ENCODE measurements at places on chromosomes 5 and 9.

DNA sequence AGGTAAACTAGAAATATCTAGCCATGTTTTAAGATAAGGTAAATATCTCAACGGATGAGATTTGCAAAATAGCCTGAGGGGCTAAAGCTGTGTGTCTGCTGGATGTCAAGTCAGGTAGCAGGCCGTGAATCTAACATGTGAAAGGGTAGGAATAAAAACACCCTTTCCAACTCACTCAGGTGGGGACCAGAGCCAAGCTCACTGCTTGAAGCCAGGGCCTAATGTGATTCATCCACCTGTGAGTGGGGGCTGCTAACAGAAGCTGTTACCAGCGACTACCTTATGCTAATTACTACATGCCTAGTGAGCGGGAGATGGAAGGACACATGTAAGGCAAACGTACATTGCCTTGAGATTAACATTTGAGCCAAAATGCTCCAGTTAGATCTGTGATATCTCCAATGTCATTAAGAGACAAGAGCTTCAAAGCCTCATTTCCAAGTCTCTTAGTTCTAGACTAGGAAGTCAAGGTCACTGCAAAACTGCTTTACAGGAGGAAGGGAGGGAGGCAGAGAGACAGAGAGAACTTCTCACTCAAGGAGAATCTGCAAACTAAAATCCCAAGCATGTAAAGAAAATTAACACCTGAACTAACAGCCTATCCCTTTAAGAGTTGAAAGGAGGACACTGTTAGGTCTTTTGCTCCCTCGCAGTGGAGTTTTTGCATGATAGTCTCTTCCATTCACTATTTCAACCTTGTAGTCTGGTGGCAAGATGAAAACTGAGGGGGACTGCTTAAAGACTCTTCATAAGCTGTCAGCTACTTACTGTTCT is 141.6 kb upstream of the RPS23 start:
- no peak for DNase-seq

DNA sequence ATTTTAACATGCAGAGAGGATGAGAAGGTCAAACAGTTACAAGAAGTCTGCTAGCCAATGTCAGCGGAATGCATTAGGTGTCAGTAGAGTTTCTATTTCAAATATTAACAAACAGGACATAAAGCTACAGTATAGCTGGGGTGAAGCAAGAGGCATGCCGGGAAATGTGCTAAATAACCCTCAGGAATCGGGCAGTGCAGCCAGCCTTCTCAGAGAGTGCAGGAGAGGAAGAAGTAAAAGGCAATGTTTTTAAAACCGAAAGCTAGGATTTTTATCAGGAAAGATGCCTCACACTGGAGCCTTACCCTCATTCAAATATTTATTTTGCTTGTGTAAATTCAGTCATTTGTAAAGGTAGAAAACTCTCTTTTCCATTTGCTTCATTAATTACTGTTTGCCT is 59.1 kb upstream of the SH3GL2 start:
- DNase-seq, result no peak

DNA sequence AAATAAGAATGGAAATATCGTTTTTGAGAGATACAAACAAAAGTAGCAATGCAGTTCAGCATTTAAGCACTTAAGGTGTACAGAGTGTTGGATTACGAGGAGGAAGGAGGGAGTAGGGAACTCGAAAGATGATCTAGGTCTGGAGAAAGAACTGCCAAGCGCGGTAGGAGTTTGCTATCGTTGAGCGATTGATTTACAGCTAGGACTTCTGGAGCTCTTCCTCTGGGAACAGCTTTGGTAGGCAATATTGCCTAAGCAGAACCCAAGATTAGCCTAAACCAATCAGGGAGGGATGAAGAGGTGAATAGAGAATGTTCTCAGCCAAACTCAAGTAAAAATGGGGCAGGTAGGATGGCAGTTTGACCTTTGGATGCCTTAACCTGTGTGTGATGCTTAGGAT is 965 bp downstream of the CLTA start:
- no peak for DNase-seq

GRCh38 chr9:126721564-126721981 is 83.3 kb upstream of the ZBTB43 start:
- no peak for DNase-seq

GRCh38 chr9:22449719-22450118 is 3.1 kb downstream of the DMRTA1 start:
- no peak for DNase-seq

DNA sequence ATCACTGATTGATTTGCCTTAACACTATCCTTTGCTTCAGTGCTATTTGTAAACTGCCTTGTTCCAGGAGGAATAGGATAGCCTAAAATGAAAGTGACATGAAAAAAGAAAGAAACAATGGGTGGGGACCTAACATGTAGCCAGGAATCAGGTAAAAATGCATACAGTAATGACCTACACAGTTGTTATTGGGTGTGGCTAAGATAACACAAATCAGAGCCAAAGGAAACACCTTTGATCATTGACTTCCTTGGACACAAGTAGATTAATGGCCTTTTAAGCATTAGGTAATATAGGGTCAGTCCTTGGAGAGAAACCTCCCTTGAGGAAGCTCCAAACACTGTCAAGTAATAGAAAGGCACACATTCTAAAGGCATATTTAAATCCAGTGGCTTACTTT is 220.4 kb downstream of the TRPM3 start:
- no peak for DNase-seq

- DNase-seq, result no peak
These were observed 25.5 kb downstream of the NFIB start for GRCh38 chr9:14288433-14288832.

DNA sequence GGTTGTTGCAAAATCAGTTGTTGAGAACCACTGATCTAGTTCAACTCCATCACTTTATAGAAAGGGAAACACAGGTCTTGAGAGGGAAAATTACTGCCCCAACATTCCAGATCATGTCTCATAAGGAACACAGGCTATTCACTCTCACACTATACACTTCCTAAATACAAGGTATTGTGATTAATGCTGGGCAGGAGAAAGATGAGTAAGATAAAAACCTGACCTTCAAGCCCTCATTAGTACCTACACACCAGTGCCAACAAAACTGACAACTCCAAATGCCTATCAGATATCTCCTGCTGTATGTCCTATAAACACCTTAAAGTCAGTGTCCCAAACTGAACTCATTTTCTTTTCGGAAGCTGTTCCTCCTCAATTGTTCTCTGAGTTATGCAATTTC is 8.2 kb downstream of the GNE start:
- DNase-seq, result no peak

DNA sequence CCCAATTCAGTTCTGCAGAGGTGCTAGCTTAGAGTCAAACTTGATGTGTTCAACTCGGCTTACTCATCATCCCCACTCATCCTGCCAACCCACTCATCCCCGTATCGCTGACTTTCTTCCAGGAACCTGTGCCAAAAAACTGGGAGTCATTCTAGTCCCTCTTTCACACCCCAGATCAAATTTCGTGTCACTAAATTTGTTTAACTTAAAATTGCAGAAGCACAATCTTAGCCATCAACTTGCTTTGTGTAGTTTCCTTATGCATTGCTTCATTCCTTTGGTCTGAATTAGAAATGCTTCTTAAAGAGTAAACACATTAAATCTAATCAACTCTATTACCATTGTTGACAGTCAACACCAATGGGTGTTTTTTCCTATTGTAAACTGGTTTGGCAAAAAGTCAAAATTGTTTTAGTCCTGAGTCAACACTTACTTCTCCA is 162.4 kb downstream of the TTC39B start:
- DNase-seq, result no peak

GRCh38 chr9:91427873-91428272 is 4.2 kb upstream of the NFIL3 start:
- no peak for DNase-seq

Data from NCI-H1436 treated with DMSO at 0.1 percent for 48 hours (cell line).